Memory B cell (primary cell): ENCODE measurements at places on chromosomes 4 and X.

DNA sequence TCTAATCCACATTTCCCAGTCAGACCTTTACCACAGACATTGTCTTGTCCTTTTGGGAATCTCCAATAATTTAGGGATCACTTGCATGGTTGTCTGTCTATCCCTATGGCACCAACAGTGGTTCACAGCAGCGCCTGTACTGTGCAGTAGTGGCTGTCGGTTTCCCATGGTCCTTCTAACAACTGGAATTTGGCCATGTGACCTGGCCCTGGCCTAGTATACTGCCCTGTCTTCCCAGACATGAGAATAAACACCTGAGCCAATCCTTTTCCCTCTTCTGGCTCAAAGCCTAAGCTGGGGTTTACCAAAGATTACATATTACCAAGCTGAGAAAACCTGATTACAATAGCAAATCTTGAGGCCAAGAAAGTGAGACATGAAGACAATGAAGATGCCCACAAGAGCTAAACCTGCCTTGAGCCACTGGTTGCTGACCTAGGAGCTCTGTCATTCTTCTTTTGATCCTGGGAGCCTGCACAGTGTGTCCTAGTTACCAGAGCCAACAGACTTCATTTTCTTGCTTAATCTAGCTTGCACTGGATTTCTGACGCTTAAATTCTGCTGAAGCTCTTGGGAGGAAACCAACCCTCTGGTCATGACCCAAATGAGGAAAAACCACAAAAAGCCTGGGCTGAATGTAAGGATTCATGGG is 92.1 kb downstream of the SCD5 start:
- H3K4me1 ChIP-seq, result no peaks in the 10 kb centered on the region
- H3K27ac ChIP-seq, result no peak overlapping the region
- no peaks in the 10 kb centered on the region for H3K36me3 ChIP-seq
- no peak for DNase-seq
- H3K27me3 ChIP-seq, result peaks cover 8% of the 10 kb centered on the region

DNA sequence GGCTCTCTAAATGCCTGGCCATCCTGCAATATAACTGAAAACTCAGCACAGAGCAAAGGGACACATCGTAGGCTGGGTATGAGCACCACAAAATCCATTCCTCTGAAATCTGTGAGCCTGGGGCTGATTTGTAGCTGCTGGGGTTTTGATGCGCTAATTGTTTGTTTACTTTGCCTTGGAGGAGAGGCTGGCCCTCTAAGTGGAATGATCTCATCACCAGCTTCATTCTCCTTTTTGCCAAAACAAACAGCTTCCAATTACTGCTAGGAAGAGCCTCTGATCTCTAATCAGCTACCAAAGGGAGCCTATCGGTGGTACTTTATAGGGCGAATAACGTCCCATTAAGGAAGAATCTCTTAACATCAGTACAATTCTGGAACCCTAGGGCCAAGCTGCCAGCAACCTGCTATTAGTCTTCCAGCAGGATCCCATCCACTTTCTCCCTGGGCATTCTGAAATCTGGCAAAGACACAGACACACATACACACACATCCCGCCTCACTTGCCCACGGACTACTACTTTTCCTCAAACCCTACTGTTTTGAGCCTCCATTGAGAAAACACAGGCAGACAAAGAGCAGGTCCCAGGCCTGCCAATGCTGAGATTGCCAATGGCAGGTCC is 5.8 kb downstream of the ANOS1 start:
- no peak for DNase-seq
- H3K27ac ChIP-seq, result no peak overlapping the region
- peaks cover 10% of the 10 kb centered on the region for H3K27me3 ChIP-seq
- H3K4me1 ChIP-seq, result no peaks in the 10 kb centered on the region
- no peak overlapping the region for H3K4me3 ChIP-seq
- no peaks in the 10 kb centered on the region for H3K36me3 ChIP-seq

- no peak for DNase-seq
- H3K4me3 ChIP-seq, result peak overlapping the region; percentile 6
- H3K36me3 ChIP-seq, result peaks cover 57% of the 10 kb centered on the region
- H3K27ac ChIP-seq, result peak overlapping the region; percentile 88
Measured at GRCh38 chr4:163568843-163569242, 74.4 kb downstream of the TMA16 start.

GRCh38 chrX:111254896-111255693 is 15.2 kb downstream of the CAPN6 start:
- H3K4me3 ChIP-seq, result no peak overlapping the region
- H3K4me1 ChIP-seq, result no peaks in the 10 kb centered on the region
- no peak overlapping the region for H3K27ac ChIP-seq
- no peaks in the 10 kb centered on the region for H3K27me3 ChIP-seq

GRCh38 chr4:129929052-129929451 is 833.1 kb downstream of the C4orf33 start:
- H3K36me3 ChIP-seq, result no peaks in the 10 kb centered on the region
- H3K27ac ChIP-seq, result no peak overlapping the region
- H3K4me1 ChIP-seq, result no peaks in the 10 kb centered on the region
- H3K27me3 ChIP-seq, result no peaks in the 10 kb centered on the region

- H3K27ac ChIP-seq, result peak overlapping the region; percentile 48
- no peaks in the 10 kb centered on the region for H3K27me3 ChIP-seq
- no peak overlapping the region for H3K4me3 ChIP-seq
- peaks cover 15% of the 10 kb centered on the region for H3K4me1 ChIP-seq
- H3K36me3 ChIP-seq, result peaks cover 5% of the 10 kb centered on the region
- DNase-seq, result no peak
Measured at GRCh38 chrX:74603040-74603439, 11.4 kb downstream of the RLIM start.

GRCh38 chrX:9988762-9989161 is 21.6 kb downstream of the CLDN34 start:
- H3K4me1 ChIP-seq, result no peaks in the 10 kb centered on the region
- DNase-seq, result no peak
- no peak overlapping the region for H3K27ac ChIP-seq
- no peaks in the 10 kb centered on the region for H3K36me3 ChIP-seq
- no peaks in the 10 kb centered on the region for H3K27me3 ChIP-seq
- H3K4me3 ChIP-seq, result no peak overlapping the region

DNA sequence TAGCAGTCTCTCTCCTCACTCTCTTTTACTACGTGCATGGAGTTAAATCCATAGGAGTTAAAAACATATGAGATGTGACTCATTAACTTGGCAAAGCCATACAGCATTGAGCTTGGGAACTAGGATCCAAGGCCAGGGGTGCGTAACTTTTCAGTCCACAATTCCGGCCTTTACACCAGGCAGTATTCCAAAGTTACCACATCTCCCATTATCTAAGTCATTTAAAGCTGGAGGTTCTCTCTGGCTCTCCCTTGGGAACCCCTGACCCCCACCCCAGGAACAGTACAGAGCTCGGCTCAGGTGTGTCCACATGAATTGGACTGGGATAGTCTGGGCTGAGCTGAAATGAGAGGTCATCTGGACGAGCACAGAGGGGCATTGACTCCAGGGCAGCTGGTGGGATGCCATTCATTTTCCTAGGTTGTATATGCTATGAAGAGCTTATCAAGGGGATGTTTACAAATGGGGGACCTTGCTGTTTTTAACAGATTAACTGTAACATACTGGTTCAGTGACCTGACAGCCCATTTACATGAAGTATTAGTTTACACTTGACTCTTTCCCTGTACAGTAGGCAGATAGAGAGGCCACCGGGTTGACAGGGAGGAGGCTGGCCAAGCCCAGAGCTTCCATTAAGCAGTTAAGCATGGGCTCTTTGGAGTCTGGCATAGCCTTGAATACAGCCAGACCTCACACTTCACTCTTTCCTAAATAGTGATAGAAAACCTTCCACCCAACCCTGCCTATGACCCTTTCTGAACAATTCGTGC is 128.8 kb downstream of the RAB28 start:
- H3K27ac ChIP-seq, result no peak overlapping the region
- no peaks in the 10 kb centered on the region for H3K4me1 ChIP-seq
- peaks cover 14% of the 10 kb centered on the region for H3K36me3 ChIP-seq
- no peak overlapping the region for H3K4me3 ChIP-seq

DNA sequence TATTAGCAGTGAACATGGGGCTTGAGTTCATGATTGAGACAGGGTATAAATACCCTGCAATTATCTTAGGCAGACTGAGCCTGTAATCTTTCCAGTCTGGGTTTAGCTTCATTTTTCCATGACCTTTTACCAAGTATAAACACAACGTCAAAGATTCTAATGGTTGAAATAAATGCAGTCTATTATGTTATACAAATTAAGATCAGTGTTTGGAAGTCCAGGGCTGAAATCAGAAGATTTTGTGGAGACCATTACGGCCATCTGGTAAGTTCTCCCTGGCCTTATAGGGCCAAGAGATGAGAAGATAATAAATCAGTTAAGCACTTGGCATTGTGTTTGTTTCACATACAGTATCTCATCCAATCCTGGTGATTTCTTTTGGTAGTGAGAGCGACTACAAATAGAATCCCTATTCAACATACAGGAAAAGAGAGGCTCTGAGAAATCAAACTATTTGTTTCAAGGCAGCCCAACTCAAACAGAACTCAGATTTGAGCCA is 425.8 kb downstream of the PACRGL start:
- H3K36me3 ChIP-seq, result no peaks in the 10 kb centered on the region
- no peaks in the 10 kb centered on the region for H3K27me3 ChIP-seq
- no peak overlapping the region for H3K27ac ChIP-seq
- no peak for DNase-seq
- H3K4me1 ChIP-seq, result no peaks in the 10 kb centered on the region

DNA sequence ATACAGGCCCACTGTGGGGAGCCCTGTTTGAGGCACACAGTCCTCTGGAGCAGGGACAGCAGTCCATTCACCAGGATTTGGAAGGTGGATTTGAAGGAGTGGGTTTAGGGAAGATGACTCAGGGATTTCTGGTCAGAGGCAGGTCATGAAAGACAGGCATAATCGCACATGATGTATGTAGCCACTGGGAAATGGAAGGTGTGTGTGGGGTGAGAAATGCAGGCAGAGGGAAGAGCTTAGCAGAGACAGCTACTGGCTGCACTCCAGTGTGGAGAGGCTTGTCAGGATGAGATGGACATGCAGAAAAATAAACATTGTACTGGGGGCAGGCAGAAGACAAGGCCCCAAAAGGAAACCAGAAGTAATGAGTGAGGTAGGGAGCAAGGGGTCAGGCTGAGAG is 85.2 kb upstream of the STS start:
- H3K4me1 ChIP-seq, result peaks cover 20% of the 10 kb centered on the region
- H3K27me3 ChIP-seq, result no peaks in the 10 kb centered on the region
- no peak for DNase-seq
- no peak overlapping the region for H3K4me3 ChIP-seq

DNA sequence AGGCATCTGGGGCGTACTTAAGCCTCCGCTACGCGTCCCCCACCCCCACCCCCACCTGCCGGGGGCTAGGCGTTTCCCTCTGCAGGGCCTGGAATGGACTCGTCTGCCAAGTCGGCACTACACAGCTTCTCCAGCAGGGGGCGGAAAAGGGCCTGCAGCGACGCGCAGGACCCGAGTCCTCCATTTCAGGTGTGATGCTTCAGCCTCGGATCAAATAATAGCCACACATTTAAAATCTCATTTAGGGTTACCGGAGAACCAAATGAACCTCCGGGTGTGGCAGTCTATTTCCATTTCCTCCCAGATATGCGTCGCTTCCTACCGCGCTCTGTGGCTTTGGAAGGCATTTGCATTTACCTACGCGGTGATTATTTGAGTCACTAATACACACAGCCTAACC is 2.9 kb downstream of the PAK3 start:
- H3K27ac ChIP-seq, result no peak overlapping the region
- H3K27me3 ChIP-seq, result peaks cover 6% of the 10 kb centered on the region
- peak; percentile 29 for DNase-seq
- peak overlapping the region; percentile 44 for H3K4me3 ChIP-seq
- peaks cover 12% of the 10 kb centered on the region for H3K4me1 ChIP-seq

GRCh38 chr4:52822972-52823701 is 39.0 kb upstream of the RASL11B start:
- H3K27ac ChIP-seq, result no peak overlapping the region
- no peak overlapping the region for H3K4me3 ChIP-seq
- no peaks in the 10 kb centered on the region for H3K36me3 ChIP-seq

DNA sequence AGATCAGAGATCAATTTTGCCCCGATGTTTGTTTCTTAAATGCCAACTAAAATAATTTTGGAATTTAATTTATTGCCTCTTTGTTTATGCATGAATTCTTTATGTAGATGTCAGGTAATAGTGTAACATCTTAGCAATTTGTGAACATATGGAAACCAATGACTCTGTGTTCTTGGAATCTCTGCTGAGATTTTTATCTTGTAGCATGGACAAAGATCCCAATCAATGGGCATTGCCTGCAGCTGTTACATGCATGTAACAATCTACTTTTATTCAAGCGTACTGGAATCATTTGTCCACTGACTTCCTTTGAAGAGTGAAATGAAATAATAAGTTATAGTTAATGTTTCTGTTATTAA is 61.6 kb upstream of the ARSJ start:
- H3K4me3 ChIP-seq, result no peak overlapping the region
- no peaks in the 10 kb centered on the region for H3K36me3 ChIP-seq
- peaks cover 4% of the 10 kb centered on the region for H3K27me3 ChIP-seq
